CD4-positive, alpha-beta T cell treated with Interleukin-4 for 1 hour (primary cell): ENCODE measurements at places on chromosomes 6 and 20.

- DNase-seq = no peak
Observed at GRCh38 chr6:28734443-28734959, 189.3 kb downstream of the TRIM27 start.

- DNase-seq = peak; percentile 79
Observed at GRCh38 chr6:166958926-166959861, 2.8 kb upstream of the RNASET2 start.

DNA sequence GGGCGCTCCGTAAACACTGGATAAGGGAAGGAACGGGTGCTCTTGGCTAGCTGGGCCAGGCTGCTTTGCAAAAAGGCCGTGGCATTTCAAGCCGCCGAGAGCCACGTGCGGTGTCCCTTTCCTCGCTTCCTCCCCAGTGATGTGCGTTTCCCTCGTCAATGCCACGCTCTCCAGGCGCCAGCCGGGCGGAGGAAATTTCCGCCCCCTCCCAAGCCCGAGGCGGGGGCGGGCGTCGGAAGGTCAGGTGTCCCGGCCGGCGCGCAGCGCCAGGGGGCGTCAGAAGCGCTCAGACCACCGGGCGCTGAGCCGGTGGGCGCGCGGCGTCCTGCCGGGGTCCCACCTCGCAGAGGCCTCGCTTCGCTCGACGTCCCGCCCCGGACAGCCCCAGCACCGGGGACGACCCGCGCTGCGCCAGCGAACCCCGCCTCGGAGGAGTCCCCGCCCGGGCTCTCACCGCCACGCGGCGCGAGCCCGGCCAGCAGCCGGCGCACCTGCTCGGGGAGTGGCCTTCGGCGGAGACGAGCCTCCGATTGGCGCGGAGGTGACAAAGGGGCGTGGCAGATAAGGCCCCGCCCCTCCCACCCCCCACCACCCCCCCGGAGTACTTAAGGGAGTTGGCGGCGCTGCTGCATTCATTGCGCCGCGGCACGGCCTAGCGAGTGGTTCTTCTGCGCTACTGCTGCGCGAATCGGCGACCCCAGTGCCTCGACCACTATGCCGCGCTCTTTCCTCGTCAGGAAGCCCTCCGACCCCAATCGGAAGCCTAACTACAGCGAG lies at the start of gene SNAI1:
SNAI1 (plus strand) TSS at position 635 of the 777 bp plus-strand sequence; CDS start at position 715, 80 bp downstream.
- DNase-seq = peak; percentile 88

DNA sequence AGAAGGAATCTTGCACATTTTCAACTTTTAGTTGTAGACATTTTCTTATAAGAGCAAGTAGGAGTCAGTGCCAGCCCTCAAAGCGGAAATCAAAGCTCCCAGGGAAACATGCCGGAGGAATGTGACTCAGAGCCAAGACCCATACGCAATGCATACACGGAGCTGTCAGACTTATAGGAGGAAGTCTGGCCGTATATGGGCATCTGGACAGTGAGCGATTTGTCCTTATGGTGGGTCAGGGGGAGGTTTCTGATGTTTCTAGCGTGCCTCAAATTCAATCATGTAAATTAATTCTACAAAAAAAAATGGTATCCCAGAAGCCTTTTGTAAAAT lies 3.6 kb upstream of the CCN2 start:
- DNase-seq = no peak

DNA sequence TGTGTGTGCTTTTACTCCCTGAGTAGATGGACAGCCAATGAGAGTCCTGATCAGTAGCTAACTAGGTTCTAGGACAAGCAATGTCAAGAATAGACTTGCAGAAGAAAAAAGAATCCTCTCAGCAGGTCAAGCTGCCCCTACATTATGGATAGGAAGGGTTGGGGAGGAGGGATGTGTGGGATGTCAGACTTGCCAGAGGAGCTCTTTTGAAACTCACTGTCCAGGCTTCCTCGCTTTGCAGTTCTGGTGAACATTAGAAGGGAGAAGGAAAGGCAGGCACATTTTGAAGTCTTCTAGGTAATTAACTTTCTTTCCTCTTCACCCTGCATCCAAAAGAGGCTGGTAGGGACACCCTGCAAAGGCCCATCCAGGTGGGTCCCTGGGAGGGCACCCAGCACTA lies 48.7 kb downstream of the SYNE1 start:
- DNase-seq = no peak

DNA sequence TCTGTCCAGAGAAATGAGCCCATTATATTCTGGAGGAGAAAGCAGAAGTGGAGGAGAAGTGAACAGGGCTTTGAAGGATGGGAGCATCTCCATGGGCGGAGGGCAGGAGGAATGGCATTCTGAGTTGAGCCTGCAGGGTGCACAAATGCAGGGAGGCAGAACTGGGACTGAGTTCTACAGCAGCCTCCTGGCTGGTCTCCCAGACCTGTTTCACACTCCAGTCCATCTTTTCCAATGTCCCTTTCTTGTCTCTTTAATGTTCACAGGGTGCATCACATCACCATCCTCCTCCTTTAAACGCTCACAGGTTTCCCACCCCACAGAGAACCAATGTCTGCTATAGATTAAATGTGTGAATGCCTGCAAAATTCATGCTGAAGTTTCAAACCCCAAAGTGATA lies 302.9 kb downstream of the PTPRT start:
- DNase-seq = no peak

DNA sequence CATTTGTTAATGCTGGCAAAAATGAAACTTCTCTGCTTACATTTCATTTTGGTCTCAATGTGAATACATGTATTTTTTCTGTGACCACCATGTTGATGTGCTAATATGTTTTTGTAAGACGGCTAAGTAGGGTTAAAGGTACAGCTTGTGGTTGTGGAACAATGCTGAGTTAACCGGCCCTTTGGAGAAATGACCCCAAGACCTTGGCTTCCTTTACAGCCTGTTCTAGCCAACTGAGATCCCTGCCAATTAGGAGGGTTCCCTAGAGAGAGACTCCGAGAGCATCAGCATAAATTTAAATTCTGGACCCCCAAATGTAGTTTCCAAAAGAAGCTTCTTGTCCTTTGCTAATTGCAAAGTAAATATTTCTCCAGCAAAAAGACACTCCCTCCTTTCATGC lies 44.4 kb downstream of the RSPO3 start:
- no peak for DNase-seq

GRCh38 chr20:58260006-58260405 lies 31.6 kb upstream of the ANKRD60 start:
- no peak for DNase-seq

DNA sequence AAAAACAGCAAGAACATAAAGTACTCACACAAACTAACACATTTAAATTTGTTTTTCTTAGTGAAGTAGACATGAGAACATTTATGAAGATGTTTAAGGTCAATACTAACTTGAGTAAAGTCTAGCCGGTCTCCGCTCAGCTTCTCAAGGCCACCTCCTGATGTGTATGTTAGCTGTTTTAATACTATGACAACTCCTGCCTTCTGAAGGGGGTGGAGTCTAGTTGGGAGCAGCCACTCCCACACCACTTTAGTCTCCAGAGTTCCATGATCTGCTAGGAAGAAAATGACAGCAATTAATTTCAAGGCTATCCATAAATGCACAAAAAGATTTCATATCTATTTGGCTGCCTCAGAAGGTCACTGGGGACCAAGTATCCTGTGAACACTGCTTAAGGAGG lies at the start of gene GSTA3:
GSTA3 (minus strand) TSS at position 168 of the 400 bp plus-strand sequence. CDS start 3,864 bp downstream, outside the sequence.
- DNase-seq = no peak

DNA sequence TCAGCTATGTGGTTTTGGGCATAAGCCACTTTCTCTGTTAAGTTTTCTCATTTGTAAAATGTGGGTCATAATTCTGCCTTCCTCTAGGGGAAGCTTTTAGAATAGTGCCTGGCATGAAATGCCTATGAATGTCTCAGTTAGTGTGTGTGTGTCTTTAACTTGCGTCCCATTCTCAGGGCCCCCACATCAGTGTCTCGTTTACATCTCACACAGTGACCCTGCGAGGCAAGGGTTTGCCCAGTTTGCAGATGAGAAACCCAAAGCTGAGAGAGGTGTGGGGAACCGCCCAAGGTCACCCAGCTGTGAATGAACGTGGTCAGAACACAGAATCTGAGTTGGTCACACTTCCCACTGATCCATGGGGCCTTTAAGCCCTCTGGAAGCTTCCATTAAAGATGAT lies 14.1 kb downstream of the DYNLRB1 start:
- DNase-seq = no peak

DNA sequence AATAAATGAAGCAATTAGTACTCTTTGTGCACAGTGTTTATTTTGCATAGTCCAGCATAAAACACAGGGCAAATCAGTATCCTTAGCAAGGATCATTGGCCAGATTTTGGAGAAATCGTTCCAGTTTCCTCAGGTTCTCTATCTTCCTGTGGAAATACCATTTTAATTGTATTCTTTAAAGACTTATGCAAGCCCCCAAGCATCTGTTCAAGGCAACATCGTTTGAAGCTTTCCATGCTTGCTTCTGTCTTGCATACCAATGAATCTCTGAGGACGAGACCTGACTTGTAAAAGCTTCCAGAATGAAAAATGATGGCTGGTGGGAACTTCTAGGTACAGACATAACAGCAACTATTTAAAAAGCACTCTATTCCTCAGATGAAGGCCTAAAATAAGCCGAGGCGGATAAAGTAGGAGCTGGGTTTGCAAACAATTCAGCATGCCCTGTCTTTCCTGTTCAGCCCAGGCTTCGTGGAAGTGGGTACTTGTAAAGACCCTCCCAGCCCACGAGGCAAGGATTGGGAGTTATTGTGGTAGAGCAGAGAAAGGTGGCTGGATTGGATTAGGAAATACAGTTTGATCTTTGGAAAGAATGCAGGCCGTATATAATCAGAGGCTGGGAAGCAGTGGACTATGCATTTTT lies 21.6 kb downstream of the NRSN1 start:
- DNase-seq = no peak

DNA sequence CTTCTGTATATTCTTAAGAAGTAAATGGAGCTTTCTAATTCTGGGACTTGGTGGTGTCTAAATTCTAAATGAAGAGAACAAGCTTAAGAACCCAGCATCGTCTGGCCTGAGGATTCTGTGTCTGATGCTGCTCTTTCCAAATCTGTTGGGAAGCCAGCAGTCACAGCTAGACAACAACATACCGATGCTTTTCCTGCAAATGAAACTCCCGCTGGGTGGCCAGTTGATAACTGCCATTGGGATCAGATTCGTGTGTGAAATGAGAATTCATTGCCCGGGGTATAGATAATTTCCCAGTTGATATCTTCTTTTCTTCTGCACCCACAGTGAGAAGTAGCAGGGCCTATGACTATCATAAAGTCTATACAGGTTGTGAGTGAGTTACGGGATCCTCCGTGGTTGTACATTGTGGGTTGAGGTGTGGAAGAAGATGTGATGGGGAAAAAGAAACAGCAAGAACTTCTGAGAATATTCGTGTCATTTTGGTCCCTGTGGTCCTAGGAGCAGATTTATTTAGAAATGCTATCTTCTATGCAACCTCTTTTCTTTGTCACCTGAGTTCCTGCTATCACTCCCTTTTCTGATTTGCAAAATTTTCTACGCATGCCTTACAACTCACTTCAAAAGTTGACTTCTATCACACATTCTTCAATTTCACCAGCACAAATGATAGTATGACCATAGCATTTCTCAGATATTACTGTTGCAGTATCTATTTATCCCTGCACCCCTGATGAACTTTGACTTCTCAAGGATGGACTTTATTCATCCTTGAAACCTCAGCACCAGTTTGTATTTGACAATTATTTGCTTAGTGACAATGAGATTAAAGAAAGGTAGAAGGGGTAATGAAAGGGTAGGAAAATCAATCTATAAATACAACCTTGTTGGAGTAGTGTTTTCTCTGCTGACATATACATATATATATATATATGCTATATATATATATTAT lies 10.4 kb downstream of the NOX3 start:
- DNase-seq = no peak

- DNase-seq = peak; percentile 87
Observed at GRCh38 chr6:28944412-28944865, 20.7 kb upstream of the TRIM27 start.

DNA sequence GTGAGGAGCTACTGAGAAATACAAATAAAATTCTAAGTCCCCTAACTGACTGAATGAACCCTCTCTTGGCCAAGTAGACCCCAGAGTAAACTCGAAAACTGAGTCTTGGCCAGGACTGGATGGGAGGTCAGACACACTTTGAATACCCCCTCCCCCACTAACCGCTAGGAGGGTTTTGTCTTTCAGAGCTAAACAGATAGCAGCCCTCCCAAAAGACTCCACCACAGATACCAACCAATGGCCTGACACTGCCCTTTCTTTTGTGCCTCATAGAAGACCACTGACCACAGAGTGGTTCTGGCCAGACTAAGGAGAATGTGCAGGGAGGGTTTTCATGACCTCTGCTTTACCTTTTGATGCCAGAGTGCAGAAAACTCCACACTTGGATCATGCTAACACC lies 42.1 kb downstream of the SPACA1 start:
- no peak for DNase-seq

GRCh38 chr20:19406381-19406780 lies 193.9 kb downstream of the SLC24A3 start:
- no peak for DNase-seq

DNA sequence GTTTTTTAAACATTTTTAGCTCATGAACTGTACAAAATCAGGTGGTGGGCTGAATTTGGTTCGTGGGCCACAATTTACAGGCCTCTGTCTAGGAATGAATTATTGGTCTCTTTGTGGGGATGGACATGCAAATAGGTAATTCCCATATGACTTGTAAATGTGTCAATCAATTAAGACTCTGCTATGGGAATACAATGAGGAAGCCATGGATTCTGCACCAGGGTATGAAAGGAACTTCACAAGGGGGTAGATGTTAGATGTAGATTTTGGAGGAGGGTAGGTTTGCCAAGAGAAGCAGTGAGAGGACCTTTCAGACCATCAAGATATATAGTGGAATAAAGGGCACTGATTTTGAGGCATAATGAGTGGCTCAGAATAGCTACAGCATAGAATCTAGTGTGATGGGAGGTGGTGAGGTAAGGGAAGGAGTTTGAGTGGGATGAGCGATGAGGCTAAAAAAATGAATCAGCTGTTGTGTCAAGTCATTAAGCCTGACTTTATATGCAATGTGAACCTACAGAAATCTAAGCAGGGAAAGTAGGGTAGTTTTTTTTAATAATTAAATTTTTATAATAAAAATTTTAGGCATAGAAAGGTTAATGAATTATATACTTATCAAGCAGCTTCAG lies 32.6 kb upstream of the RNF182 start:
- DNase-seq = no peak

DNA sequence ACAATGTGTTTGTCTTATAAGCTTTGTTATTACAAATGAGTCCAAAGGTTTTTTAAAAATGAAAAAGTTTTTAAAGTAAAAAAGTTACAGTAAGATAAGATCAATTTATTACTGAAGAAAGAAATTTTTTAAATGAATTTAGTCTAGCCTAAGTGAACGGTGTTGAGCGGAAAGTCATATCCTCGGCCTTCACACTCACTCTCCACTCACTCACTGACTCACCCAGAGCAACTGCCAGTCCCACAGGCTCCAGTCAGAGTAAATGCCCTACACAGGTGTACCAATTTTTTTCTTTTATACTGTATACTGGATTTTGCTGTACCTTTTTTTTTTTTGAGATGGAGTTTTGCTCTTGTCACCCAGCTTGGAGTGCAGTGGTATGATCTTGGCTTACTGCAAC lies 42.7 kb upstream of the AGPAT4 start:
- no peak for DNase-seq

GRCh38 chr20:53421343-53421742 lies 172.3 kb downstream of the ZNF217 start:
- DNase-seq = no peak
